Epithelial cell of alveolus of lung (primary cell): ENCODE measurements at places on chromosomes 12 and 14. TPM values are rescaled to one million over a fixed set of nuclear protein-coding genes. Genes with fewer than 3 reads are reported as not detected.

The SLC2A14 gene
- total RNA-seq = 0.26 TPM in 1 of 2 replicates, not detected in the other

The PCED1B gene
- total RNA-seq = 1.9 and 4.3 TPM in 2 replicates

The CCDC175 gene
- total RNA-seq = not detected in 2 replicates

The TMCC3 gene
- 0.08 and 1.6 TPM in 2 replicates for total RNA-seq

The TOMM20L gene
- total RNA-seq = not detected in 2 replicates

The DEPDC4 gene
- 1.2 and 6.9 TPM in 2 replicates for total RNA-seq

The VWF gene
- 1.4 and 4.3 TPM in 2 replicates for total RNA-seq

The OR9K2 gene
- total RNA-seq = not detected in 2 replicates

The ZNF705A gene
- not detected in 2 replicates for total RNA-seq

The B4GALNT3 gene
- total RNA-seq = 0.91 TPM in 1 of 2 replicates, not detected in the other

The HHIPL1 gene
- 2.6 and 3.4 TPM in 2 replicates for total RNA-seq

The C12orf56 gene
- 0.13 TPM in 1 of 2 replicates, not detected in the other for total RNA-seq

The PRICKLE1 gene
- 5.7 and 30.8 TPM in 2 replicates for total RNA-seq

The OLR1 gene
- total RNA-seq = 4.0 and 10.1 TPM in 2 replicates

The ZDHHC22 gene
- total RNA-seq = not detected in 2 replicates

The PDZRN4 gene
- 0.08 TPM in 1 of 2 replicates, not detected in the other for total RNA-seq

The NEDD1 gene
- 15.5 and 26.2 TPM in 2 replicates for total RNA-seq

The AHNAK2 gene
- 7.6 and 22.5 TPM in 2 replicates for total RNA-seq

The RND1 gene
- 3.4 TPM in 1 of 2 replicates, not detected in the other for total RNA-seq

The SPTB gene
- not detected in 2 replicates for total RNA-seq

The NAA30 gene
- 9.6 and 11.6 TPM in 2 replicates for total RNA-seq

The SMIM41 gene
- total RNA-seq = 0.13 and 50.8 TPM in 2 replicates

The TBX5 gene
- 11.5 and 101 TPM in 2 replicates for total RNA-seq

The ISCA2 gene
- 24.2 and 28.0 TPM in 2 replicates for total RNA-seq

The PRORP gene
- total RNA-seq = 13.3 and 30.9 TPM in 2 replicates

The TARBP2 gene
- total RNA-seq = 35.2 and 39.8 TPM in 2 replicates

The TAS2R13 gene
- under 0.01 and 2.8 TPM in 2 replicates for total RNA-seq

The EGLN3 gene
- total RNA-seq = 3.2 and 7.1 TPM in 2 replicates

The RNF41 gene
- total RNA-seq = 57.2 and 76.5 TPM in 2 replicates

The CCDC88C gene
- 0.72 and 0.78 TPM in 2 replicates for total RNA-seq

The YBX3 gene
- 170 and 176 TPM in 2 replicates for total RNA-seq

The VRTN gene
- not detected in 2 replicates for total RNA-seq

The CELA1 gene
- total RNA-seq = not detected in 2 replicates

The CLEC9A gene
- total RNA-seq = not detected in 2 replicates

The TMEM132D gene
- total RNA-seq = under 0.01 and 0.08 TPM in 2 replicates
